Effector memory CD4-positive, alpha-beta T cell (primary cell): ENCODE measurements at places on chromosomes 12 and 14.

- DNase-seq, result no peak
Measured at GRCh38 chr12:93192878-93193277, 184.8 kb upstream of the NUDT4 start.

GRCh38 chr12:83461336-83461935 lies 774.7 kb downstream of the TMTC2 start:
- DNase-seq, result no peak

GRCh38 chr14:80215081-80215480 lies 3.8 kb upstream of the DIO2 start:
- no peak for DNase-seq

DNA sequence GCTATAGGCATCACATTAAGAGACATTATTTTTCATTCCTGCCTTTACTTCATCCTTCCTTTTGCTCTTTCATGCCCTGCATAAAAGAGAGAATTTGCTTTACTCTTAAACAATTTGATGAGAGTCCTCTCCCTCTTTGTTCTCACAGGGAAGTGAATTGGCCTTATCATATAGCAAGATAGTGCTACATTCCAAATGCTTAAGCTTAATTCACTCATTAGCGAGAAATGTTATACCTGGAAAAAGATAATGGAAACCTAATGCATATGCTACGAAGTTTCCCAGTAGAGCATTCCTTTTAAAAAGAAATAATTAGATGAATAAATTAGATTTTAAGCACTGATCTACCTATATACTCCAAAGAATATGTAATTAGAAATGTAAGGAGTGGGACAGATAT lies 798.8 kb downstream of the C12orf50 start:
- DNase-seq, result no peak

GRCh38 chr12:7197841-7198240 lies 8.4 kb downstream of the PEX5 start:
- no peak for DNase-seq
